ENCODE measurements at places on chromosomes 3 and 15. TPM values are rescaled to one million over a fixed set of nuclear protein-coding genes. Genes with fewer than 3 reads are reported as not detected.

Gene ROPN1B
- not detected for total RNA-seq

Gene SLC9C1
- 0.85 TPM for total RNA-seq

Gene SSUH2
- not detected for total RNA-seq

Gene CHP1
- 92.7 TPM for total RNA-seq

Gene CTDSPL
- total RNA-seq: 107 TPM

Gene CADPS
- total RNA-seq: not detected

Gene TMCO5A
- not detected for total RNA-seq

Gene UROC1
- not detected for total RNA-seq

Gene CMC1
- total RNA-seq: 3.5 TPM

Gene MUC20
- total RNA-seq: 0.51 TPM

Gene TGM4
- 0.14 TPM for total RNA-seq

Gene LRTM1
- total RNA-seq: not detected

Gene COL8A1
- total RNA-seq: 653 TPM

Measured in dermis blood vessel endothelial cell (primary cell).